Astrocyte of the cerebellum (primary cell): ENCODE measurements at places on chromosomes 6 and 20.

DNA sequence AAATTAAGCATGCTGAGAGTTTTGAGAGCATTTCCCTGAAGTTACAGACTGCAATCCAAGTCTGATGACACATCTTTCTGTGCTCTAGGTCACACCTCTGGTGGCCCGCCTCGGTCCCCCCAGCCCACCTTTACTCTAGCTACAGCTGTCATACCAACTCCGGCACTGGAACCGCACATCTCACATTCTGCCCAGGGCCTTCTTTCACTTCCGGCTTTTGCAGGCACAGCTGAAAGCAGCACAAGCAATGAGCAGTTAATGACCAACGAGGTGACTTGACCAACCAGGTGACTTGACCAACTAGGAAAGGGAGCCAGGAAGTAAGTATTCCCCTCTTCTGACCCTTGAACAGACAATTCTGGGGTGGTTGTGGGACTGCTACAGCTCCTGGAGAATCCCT is 88.6 kb upstream of the MOCS1 start:
- DNase-seq, result no peak

- DNase-seq, result no peak
Observed at GRCh38 chr6:138600726-138601125, 101.4 kb upstream of the NHSL1 start.

DNA sequence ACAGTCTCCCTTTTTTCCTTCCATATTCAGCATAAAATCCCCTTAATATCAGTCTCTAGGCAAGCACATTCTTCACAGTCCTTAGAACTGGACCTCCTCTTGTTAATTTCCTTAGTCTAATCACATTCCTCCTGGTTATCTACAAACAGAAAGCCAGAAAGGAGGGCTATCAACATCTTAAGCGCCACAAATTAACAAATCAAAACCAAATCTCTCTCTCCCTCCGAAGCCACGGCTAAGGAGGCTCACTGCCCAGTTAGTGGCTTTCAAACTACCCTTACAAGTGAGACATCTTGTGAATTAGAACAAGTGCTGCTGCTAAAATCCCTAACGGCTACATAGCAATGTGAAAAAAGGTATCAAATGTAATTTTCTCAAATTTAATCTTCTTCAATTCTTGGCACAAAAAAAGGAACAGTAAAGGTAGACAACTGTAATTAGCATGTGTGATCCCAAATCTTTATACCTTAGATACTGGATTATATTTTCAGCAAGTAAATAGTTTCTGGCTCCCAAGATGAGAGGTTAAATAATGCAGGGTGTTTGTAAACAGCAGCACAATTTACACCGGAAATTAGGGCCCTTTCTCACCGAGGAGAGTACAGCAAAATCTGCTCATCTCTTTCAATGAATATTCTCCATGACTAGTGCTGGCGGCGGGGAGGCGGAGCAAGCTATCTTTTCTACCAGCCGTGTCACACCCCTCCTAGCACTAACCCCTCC is 1.4 kb upstream of the TRIM39 start:
- no peak for DNase-seq

DNA sequence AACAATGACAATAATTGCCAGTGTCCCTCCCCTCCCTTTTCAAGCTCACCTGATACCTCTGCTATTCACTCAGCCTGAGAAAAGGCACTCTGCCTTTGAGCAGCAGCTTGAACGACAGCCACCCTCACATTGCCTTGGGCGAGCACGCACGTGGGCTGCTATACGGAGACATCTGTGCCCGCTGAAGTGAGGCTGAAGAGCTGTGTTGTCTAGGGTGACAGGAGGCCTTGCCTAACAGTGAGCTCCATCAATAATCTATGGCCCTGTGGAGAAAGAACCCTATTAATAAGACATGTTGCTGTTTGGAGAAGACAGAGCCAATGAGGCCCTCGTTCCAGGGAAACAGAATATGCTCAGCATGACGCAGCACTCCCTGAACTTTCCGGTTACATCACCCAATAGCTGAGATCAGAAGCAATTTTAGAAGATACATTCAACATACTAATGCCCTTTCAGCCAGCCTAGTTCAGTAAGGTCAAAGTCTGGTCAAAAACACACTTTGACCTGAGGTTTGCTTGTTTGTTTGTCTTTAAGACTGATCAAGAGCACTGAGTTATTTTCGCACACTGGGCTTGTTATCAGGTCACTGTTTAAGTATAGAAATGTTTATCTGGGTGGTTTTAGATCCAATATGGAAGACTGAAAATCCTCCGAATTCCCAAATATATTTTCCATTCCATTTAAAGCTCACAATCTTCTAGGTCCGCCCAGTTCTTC is 30.6 kb downstream of the RBM24 start:
- no peak for DNase-seq

- peak; percentile 9 for DNase-seq
Observed at GRCh38 chr6:44856479-44856878, 469.0 kb downstream of the CDC5L start.

DNA sequence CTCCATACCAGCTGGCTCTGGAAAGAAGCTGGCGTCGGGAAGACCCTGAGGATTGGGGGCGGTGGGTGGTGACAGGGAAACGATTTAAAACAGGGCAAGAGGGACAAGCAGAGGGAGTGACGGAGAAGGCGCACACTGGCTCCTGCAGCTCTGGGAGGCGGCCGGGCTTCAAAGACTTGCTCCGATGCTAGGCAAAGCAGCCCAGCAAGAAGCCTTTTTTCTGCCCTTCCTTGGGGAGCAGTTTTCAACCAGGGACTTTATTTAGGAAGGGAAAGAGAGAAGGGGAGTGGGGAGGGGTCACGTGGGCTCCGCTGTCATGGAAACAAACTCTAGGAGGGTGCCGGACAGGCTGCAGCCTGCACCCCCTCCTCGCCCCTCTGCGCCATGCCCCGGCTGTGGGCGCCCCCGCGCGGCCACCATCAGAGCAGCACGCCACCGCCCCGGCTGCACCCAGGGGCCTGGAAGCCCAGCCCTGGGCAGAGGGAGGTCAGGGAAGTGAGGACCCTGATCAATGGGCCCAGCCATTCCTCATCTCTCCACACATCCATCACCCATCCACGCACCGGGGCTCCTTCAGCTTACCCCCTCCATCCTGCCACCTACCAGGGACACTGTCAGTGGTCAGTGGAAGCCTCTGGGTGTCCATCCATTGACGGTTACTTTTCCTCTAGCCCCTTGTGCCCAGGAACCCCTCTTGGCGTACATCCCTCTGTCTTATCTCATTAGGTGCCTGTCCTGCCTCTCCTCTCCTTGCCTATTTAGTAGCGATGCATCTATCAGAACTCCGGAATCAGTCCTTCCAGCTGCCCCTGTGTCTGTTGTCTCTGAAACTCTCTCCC is 66.6 kb upstream of the CCDC167 start:
- DNase-seq, result no peak

DNA sequence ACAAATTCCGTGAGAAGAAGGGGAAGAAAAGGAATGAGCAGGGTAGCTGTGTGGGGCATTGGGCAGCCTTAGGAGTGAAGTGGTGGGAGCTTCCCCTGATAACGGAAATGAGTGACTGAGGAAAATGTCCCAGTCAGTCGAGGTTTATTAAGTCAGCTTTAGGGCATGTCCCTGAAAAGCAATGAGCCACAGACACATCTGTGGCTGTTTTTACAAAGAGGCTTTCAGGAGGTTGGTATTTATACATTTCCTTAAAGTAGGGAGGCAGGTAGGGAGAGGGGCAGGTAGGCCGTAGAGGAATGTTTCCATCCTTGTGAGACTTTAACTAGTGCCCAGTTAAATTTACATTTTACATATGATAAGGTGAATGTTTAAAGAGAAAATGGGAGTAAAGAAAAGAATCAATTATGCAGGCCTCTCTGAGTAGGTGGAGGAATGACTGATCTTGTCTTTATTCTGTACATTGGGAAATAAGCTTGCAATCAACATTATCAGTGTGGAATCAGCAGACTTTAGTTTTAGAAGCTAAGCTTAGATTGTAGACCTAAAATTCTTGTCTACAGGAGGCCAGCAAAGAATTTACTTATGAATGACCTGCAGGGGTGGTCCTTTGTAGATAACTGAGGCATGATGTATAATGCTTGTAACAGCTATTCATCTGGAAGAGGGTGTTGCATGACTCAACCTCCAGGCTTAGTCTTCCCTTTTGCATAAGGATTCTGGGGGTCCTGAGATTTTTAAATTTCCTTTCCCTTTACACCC is 18.5 kb downstream of the SLC22A2 start:
- no peak for DNase-seq

DNA sequence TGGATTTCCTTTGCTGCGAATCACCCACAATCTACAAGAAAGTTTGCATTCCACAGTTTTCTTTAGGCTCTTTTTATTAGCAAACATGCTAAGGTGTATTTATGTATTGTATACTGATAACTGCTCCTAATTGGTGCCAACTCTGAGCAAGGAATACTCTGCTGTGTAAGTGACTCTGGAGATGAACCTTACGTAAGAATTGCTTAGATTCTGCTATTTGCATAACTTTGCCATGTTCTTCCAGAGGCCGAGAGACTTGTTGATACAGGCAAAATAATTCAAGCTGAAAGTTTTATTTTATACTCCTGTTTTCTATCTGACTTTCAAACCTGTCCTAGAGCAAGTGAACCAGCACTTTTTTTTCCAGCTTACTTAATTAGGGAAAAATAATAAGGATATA is 461.3 kb downstream of the GJA1 start:
- no peak for DNase-seq
